HFF-Myc (cell line): ENCODE measurements at places on chromosomes 5 and 9.

GRCh38 chr5:77400645-77401044, 91.5 kb downstream of the WDR41 start:
- no peak for DNase-seq

- no peak for DNase-seq
These were observed at the start of gene PCDHGA8 for GRCh38 chr5:141392429-141393198. Gene PCDHGA8, plus strand, starts transcription at chr5:141392633. Its CDS starts 181 bp downstream, at chr5:141392814.

DNA sequence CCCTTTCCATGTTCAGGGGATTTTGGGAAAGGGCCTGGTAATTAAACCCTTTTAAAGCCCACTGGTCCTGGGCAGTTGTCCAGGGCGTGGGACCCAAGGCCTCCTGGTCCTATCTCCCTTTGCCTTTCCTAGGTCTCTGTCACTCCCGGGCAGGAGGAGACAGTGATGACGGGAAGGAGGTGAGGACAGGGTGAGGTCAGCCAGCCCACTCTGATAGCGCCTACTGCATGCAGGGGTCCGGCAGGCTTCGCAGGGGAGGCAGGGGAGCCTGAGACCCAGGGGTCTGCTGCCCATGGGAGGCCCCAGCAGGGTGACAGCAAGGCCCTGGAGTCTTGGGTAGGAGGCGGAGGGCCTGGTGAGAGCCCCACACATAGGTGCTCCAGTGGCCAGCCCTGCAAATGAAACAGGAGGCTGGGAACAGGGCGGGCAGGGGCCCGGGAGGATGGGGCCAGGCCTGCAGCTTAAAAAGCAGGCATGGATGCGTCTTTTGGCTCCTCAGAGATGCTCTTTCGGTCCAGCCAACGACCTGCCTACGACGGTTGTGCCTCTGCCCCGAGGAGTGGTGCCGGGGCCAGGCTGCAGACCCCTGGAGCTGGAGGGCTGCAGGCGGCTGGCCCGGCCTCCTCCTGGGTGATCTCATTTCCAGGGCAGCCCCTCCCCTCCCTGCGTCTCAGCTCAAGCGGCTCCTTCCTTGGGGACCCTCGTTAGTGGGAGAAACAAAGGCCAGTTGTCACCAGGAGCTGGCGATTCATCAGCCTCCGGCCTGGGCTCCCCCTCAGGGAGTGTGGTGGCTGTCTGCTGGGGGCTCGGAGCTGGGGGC, 6.7 kb upstream of the RXRA start:
- DNase-seq, result no peak

DNA sequence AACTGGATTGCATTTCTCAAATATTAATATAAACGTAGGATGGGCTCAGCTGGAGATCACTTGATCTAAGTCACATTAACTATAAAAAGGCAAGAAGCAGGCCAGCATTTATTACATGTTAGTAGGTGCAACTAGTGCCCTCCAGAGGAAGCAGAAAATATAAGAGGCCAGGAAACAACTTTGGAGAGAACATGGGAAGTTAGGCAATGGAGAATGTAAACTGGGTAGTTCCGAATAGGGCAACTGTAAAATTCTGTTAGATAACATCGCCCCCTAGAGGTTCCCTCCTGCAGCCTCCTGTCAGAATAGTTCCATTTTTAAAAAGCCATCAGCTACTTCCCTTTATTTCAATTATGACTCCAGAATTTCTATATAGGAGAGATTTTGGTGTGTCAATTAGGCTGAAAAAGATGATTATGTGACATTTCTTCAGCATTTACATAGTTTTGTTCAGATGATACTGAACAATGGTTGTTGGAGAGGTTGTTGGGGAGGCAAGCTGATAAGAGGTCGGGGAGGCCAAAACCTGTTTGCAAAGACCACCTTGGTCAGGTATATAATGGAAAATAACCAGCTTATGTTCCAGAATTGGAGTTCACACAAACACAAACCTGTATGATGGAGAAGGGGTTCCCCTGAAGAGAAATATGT, 22.4 kb downstream of the CCL28 start:
- peak; percentile 89 for DNase-seq

DNA sequence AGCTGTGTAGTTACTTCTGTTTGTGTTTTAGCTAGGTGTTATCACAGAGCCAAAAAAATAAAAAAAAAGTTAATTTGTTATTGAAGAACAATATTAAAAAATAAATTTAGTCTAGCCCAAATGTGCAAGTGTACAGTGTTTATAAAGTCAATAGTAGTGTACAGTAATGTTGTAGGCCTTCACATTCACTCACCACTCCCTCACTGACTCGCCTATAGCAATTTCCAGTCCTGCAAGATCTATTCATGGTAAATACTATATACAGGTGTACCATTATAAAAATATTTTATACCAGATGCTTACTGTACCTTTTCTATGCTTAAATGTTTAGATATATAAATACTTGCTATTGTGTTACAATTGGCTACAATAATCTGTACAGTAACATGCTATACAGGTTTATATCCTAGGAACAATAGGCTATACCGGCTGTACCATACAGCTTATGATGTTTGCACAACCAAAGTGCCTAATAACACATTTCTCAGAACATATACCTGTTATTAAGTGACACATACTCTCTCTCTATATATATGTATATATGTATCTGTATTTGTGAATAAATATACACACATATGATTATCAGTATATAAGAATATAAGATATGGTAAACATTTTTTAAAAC, 341.4 kb upstream of the EDIL3 start:
- DNase-seq, result no peak

- DNase-seq, result no peak
These were observed 120.4 kb downstream of the ZNF462 start for GRCh38 chr9:106983346-106983745.

DNA sequence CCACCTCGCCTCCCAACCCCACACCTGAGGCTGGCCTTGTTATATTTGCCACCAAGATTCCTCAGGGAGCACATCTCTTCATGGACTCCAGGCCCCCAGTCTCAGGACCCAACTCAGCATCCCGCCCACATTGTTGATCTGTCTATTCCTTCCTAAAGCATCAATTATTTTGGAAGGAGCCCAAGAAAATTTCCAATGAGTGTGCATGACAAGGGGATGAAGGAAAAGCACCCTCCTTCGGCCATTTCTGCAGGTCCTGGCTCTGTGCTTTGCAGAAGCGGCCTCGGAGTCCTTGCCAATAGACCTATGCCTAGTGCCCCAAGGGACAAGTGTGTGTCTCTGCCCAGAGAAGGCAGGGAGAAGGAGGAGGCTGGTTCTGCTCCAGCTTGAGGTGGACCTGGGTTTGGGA, 273.2 kb downstream of the GADD45G start:
- no peak for DNase-seq

DNA sequence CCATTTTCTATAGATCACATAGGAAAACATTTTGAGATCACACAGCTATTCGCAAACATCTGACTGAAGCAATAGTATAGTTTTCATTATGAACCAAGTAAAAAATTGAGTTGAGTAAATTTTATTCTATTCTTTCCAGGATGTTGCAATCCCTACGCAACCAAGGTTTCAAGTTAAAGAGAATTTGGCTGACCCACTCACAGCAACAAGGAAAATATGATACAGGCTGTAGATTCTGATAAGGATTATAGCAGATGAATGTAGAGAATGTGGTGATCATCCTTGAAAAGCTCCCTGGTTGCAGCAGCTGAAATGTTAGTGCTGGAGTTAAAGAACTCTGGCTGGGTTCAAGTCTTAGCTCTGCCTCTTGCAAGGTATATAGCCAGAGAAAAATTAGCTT, 4.7 kb downstream of the ABCA1 start:
- DNase-seq, result no peak

DNA sequence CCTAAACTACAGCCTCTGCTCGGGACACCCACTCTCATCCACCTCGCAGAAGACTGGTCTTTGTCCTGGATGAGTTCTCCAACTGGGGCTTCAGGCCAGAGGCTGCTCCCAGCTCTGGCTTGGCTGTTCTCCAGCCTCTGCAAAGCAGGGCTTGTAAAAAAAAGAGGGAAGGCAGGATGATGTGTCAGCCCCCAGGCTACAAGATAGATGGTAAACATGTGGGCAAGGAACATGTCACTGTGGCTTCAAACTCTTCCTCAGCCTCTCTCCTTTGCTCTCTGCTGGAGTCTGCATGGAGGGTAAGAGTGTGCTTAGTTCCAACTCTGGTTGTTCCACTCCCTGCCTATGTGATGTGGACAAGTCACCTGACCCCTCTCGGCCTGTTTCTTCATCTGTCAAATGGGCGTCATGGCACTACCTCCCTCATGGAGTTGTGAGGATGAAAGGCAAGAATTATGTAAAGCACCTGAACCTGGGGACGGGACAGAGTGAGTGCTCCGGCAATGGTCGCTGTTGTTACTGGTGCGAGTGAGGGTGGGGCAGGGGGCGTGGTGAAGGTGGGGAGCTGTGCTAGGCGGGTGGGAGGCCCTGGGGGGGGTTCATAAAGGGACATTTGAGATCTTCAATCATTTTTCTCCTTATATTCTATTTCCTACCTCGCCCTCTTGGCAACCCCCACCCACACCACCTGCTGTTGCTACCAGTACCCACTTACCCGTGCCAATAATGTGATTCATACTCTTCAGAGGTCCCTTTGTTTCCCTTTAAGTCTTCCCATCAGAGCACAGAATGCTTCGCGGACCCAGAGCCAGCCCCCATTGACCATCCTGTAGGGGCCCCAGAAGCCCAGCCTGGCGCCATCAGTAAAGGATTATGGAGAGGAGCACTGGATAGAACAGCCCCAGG, 6.8 kb upstream of the ZNF79 start:
- peak; percentile 86 for DNase-seq

- DNase-seq, result no peak
These were observed 637.2 kb upstream of the NUDT12 start for GRCh38 chr5:104199771-104200170.

GRCh38 chr5:38197118-38197517, 61.2 kb upstream of the EGFLAM start:
- no peak for DNase-seq

DNA sequence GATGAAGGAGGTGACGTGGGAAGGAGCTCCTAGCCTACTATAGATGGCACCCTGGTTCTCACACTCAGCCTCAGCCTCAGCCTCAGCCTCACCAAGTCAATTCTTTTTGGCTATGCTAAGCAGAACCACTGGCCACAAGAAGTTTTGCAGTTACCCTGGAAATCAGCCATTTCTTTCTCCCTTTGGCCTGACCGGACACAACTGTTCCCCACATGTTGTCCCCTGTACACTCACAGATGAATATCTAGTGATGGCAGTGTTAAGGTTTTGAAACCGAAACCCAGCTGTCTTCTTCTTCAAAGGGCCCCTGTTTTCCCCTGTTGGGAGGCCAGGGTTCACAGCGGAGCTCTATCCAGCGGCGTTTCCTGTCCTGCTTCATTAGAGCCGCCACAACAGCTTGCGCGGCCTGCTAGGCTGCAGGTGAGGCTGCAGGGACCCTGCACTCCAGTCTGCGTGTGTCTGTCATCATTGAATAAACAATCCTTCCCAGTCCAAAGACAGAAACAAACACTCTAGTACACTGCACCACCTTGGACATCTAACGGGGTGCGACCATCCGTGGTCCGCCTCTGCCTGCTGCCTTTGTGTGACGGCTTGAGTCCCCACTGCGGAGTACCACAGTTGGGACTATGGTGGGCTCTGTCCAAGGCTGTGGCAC, 250.5 kb downstream of the DENND1A start:
- peak; percentile 50 for DNase-seq

GRCh38 chr5:140196115-140196814, 21.3 kb downstream of the CYSTM1 start:
- DNase-seq, result no peak

DNA sequence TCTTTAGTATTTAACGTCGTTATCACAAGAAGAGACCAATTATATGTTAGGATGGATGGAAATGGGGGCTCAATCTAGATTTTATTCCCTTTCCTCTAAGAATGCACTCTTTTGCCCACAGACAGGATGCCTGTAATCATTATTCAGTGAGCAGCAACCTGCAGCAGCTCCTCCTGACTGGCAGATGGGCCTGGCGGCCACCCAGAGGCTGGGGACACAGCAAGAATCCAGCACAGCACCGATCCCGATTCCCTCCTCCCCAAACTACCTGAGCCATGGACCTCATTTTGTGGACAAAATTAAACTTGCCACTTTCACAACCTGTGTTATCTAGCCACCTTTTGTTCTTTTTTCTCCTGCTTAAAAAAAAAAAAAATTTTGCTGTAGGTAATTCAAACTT, 101.0 kb downstream of the USP20 start:
- no peak for DNase-seq

DNA sequence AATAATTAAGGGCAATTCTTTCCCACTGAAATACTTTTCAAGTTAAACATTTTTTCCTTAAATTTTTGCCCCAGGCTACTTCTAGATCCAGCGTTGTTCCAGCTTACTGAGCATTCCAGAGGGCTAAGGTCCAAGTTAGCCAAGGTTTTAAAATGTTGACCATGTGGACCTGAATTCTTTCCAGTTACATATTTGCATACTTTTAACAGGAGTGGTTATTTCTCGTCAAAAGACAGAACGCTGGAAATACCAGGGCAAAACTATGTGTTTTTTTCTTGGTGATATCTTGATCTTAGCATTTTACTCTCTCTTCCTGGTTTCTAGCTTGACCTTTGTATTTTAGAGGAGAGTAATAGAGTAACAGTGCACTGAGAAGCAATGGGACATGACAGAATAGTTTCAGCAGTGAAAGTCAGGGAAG, 32.8 kb downstream of the TMC1 start:
- DNase-seq, result peak; percentile 85

GRCh38 chr5:159252195-159252594, 10.9 kb upstream of the UBLCP1 start:
- no peak for DNase-seq

- no peak for DNase-seq
These were observed 282.2 kb downstream of the SEMA5A start for GRCh38 chr5:9263656-9264055.

DNA sequence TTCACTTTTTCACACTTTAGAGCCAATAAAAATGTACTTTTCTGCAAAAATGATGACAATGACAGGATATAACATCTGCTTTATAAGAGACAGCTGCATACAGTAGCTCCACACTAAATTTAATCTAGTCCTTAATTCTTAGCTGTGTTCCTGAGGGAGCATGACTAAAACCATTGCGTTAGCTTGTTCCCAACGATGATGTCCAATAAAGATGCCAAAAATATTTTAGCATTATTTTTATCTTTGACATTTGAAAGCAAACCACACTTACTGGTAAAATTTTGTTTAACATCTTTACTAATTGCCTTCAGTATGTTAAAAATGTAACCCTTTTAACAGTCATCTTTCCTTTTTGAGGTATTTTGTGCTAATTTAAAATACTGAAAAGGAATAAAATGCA, 382.7 kb downstream of the CHSY3 start:
- DNase-seq, result no peak

GRCh38 chr5:143920772-143921171, 108.8 kb downstream of the HMHB1 start:
- no peak for DNase-seq

DNA sequence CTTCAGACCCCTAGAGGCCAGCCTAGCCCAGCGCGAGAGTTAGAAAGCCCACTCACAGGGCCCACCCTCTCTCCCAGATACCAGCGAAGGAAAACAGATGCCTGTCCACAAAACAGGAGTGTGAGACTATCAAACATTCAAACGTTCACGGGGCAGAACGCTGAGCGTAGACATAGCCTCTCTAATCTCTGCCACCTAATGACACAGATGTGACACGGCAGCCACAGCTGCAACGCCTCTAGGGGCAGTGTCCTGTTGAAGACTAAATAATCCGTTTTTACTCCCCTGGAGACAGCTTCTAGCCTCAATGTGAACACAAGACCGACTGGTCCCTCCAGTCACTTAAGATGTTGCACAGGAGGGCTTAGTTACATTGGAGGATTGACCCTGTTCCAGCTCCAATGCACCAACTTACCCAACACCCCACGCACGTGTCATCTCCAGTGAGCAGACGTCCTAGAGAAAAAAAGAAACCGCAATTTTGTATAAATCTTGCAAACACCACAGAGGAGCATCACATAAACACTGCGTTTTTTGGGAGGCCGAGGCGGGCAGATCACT, 14.3 kb downstream of the DIPK1B start:
- DNase-seq, result no peak

GRCh38 chr5:42950456-42951292, 89.4 kb downstream of the ANXA2R start:
- peak; percentile 99 for DNase-seq
